Iris pigment epithelial cell (primary cell): ENCODE measurements at places on chromosomes 6 and 20.

DNA sequence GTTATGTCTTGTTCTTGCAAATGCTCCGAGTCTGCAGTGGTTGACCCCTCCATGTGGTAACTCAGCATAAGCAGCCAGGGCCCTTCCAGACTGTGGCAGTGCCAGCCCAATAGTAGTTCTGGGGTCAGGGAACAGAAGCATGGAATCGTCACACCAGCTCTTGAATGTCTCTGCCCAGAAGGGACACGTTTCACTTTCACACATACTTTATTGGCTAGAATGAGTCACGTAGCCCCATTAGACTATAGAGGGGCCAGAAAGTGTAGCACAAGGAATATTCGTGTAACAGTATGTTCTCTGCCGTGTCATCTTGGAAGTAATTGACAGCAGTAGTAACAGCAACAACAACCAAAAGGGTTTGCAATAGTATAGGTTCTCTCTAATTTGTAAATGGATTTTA is 254.7 kb downstream of the FARS2 start:
- DNase-seq, result no peak

DNA sequence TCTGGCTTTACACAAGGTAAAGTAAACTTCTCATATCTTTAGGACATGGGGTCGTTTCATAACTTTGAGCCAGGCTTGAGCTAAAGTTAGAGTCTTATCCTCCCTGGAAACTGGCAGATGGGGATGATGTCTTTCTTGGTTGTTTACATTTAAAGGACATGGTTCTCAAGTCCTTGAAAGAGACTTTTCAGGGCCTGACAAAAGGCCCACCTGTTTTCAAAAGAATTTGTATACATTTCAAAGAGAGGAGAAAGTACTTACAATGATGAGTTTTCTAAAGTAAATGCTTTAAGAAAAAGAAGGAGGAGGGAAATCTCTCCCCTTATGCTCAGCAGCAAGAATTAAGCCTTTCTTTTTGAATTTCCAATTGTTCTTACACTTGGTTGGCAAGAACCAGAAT is 45.7 kb upstream of the TINAG start:
- no peak for DNase-seq

- peak; percentile 6 for DNase-seq
These were observed 82.0 kb downstream of the PTPRK start for GRCh38 chr6:128438393-128438792.

DNA sequence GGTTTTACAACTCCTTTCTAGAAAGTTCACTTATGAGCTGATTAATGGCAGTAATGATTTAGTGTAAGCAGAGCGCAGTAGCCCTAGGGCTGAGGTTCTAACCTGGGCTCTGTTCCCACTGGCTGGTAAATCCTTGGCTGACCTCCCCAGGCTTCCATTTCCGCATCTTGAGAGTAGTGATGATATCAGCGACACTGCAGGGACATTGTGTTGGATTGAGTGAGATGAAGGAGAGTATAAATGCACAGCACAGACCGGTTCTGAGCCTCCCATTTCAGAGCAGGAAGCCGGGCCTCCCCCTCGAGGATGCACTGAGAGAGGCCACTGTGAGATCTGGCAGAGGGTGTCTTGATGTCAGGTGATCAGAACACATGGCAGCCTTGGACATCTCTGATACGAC is 477.2 kb upstream of the SULF2 start:
- DNase-seq, result no peak

DNA sequence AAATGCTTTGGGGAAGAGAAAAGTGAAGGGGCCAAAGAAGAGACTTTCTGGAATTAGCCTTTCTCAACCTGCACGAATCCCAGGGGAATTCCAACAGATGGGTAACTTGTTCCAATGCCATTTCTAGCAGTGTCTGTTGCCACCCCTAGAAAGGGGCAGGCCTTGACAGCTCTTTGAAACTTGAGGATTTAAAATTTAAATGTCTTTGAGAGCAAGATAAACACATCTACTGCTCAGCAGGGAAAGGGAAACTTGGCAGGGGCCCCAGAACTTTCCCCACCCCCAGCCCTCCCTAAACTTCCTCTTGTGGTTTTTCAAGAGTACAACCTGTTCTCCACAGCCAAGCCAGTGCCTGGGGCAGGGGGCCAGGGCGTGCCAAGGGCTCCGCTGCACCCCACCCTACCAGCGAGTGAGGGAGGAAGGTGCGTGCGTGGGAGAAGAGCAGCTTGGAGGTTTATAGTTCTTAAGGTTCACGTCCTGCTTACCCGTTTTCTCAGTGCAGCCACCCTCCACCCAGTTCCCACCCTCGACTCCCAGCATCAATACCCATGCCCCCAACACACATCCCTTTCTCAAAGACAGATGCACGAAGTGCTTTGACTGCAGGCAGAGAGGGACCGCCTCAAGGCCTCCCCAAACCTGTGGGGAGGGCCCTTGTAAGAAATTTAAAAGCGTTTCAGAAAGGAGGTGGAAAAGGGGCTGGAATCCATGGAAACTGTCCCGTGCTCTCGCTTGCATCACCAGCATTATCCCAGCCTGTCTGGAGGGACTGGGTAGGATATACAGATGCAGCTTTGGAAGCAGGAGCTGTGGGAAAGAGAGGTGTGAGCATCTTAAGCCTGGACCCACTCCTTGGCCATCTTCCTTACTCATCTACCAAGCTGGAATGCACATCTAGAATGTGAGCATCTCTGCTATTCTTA is 4.5 kb upstream of the TAF8 start:
- peak; percentile 95 for DNase-seq

DNA sequence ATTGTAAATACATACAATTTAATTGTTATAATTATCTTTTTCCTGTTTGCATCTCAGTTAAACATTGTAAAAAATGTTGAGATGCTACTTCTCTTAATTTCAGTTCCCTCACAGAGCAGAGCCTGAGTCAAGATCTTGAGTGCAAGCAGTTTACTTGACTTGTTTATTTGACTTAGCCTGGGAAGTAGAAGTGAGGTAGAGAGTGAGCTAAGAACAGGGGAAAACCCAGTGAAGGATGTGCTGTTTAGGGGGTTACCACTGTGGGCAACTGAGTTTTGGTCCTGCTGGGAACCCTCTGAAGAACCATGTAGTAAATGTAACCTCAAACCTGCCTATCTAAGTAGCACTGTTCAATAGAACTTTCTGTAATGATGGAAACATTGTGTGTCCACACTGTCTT is 495.2 kb upstream of the FLRT3 start:
- no peak for DNase-seq

- DNase-seq, result no peak
These were observed 51.2 kb downstream of the ORC3 start for GRCh38 chr6:87641065-87641692.

DNA sequence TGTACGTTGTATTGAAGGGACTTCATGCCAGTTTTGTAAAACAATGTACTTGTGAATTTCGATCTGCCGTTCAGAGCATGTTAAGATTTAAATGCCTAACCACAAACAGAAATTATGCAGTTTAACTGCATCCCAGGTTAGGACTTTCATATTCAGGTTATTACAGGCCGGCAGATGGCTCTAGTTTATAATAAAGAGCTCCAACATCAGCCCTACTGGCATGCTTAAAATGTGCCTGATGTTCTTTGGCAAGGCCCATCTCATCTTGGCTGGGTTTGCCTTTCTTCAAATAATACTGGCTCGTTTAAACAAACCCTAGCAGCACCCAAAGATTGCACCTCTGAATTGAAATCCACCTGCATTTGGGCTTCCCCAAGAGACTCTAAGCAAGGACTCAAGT is 169.3 kb upstream of the RIN2 start:
- DNase-seq, result no peak

DNA sequence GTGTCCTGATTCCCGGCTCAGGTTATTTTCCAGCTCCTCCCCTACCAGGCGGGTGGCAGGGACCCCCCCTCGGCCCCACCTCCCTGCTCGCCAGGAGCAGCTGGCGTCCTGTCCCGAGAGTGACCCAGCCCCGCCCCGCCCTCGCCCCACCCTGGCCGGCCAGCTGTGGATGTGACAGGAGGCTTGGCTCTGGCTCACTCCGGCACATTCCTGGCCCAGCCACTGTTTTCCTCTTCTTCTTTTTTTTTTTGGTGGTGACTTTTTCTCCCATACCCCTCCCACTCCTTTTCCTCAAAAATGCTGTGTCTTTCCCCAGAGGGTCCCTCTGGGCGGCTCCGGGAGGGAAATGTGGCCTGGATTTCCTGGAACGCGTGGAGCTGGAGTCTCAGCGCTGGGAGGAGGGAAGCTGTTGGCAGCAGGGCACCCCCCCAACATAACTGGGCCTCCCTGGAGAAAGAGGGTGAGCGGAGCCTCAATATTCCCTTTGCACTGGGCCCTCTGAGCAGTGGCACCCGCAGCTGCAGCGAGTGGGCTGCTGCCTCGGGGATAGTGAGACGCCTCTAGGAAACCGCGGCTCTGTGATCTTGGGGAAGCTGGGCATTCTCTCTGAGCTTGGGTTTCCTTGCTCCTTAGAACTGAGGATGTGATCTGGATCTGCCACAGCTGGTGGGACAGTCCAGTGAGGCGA is 28.3 kb upstream of the CSNK2A1 start:
- no peak for DNase-seq

DNA sequence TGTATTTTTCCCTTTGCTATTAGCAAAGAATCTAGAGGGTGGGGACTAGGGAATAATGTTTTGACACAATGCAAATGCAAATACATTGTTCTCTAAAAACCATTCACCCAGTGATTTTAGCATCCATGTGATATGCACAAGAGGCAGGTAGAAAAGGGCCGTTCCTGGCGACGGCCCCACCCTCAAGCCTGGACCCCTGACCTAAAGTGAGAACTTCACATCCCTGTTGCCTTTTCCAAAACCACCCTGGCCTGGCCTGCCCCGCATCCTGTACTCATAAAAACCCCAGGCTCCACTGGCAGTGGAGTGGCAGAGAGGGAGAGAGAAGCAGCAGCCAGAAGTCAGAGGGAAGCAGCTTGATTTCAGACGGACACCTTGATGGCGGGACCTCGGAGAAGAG is 48.5 kb downstream of the MAP1LC3A start:
- no peak for DNase-seq

- DNase-seq, result no peak
These were observed 27.0 kb upstream of the ADGRF1 start for GRCh38 chr6:47069156-47069555.

DNA sequence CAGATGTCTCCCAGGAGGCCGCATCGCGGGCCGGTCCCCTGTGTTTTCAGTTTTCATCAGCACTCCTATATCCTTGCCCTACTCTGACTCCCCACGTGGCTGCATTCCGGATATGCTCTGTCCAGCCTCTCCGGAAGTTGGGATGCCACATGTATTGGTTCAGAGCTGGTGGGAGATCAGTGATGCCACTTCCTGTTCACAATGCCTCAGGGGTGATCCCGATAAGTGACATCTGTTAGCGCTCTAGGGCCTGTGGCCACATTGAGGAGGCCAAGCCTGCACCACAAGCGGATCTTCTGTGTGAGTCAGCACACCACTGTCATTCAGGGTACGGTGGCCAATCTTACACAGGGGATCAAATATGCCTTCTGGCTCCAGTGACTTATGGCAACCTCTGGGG is 57.8 kb downstream of the PPP1R3G start:
- no peak for DNase-seq

DNA sequence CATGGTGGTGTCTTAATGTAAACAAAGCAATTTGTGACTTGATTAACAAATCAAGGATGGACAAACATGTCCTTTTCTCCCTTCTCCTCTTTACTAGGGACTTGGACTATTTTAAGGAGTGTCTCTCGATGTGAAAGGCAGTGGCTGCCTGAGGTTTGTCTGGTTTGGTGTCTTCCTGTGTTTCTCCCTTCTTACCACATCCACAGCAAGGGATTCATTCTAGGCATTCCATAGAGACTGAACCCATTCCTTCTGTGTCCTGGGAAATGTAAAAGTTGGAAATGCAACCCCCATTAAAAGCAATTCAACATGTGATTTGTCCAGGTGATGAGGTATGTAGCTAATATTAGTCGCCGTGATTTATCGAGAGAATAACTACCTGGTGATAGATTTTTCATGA is 15.9 kb downstream of the NRN1 start:
- no peak for DNase-seq

- no peak for DNase-seq
These were observed 43.5 kb downstream of the PMEPA1 start for GRCh38 chr20:57666106-57666833.

- no peak for DNase-seq
These were observed 92.7 kb upstream of the CD93 start for GRCh38 chr20:23178806-23179205.

DNA sequence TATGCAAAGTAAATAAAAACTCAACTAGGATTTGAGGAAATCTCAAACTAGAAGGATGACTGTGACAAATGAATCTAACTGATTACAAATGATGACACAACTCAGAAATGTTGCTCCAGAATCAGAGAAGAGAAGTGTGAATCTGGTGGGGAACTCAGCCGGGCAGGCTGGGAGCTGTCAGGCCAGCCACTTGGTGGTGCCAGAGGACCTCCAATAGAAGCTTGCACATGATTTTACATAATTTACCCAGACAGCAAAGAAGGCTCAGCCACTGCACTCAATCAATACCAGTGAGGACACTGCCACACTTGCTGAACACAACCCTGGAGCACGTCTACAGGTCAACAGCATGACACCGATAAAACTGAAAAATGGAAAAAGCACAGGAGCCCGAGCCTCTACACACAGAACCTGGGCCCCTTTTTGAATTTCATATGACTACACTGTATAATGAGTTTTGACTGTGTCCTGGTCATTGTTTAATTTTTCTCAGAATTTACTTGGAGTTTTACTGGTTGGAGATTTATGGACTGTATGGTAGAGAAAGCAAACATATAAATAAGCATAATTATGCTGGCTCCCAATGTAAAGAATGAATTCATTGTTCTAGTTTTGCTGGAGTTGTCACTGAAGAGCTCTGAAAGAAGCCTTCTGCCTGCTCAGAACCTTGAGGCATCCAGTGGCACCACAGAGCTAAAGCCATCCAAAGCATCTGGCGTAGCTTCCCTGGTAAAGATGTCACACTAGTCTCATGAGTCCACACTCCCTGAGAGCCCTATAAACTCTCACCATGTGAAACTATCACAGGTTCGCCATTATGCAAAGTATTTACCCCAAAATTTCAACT is 296.5 kb downstream of the THBS2 start:
- DNase-seq, result peak; percentile 85

DNA sequence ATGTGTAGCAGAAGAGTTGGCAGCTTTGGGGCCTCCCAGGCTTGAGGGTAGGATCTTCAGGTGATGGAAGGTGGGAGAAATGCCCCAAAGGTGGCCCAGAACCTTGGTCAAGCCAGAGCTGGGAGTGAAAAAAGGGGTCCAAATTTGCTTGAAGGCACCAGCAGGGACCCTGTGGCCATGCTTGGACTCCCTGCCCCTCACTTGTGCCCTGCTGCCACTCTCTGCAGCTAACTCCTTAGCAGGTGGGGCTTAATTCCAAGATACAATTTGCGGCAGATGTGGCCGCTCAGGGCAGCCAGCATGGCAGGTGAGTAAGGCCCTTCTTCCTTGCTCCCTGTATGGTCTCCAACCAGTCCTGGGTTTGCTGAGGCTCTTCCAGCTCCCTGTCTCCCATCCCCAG is 285.0 kb upstream of the RNF24 start:
- no peak for DNase-seq

- DNase-seq, result no peak
These were observed 92.9 kb downstream of the VEGFA start for GRCh38 chr6:43862925-43863324.

DNA sequence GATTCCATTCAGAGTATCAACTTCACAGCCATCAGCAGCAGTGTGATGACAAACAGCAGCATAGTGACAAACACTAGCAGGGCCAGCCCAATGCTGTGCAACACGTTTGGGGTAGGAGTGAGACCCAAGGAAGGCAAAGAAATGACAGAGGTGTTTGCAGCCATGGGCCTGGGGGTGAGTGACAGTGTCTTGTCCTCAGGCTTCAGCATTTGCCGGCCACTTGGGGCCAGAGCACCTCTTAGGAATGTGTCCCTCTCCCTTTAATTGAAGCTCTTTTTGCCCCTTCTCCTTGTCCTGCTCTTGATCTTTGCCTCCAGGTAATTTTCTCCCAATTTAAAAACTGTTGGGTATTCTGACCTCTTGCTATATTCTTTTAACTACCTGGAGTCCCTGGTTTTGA is 84.4 kb downstream of the HS3ST5 start:
- no peak for DNase-seq
